ENCODE measurements at places on chromosomes 13 and 19.

DNA sequence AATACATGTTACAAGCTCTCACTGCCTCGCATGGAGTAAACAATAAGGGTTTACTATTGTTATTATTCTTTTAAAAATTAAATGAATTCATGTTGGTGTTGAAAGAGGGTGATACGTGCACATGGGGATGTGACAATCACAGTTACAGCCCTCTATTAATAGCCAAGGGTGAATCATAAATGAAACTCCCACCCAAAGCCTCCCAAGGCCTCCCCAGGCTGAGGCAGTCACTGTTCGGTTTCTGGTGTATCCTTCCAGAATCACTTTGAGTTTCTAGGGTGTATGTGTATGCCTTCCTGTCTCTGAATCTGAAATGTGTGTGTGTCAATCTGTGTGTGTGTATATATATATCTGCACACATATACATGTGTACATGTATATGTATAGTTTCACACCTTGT, 73.4 kb downstream of the AKAP11 start:
- H3K36me3 ChIP-seq: no peaks in the 10 kb centered on the region
- no peaks in the 10 kb centered on the region for H3K27me3 ChIP-seq
- no peak overlapping the region for H3K4me3 ChIP-seq
- H3K4me1 ChIP-seq: no peaks in the 10 kb centered on the region
- H3K27ac ChIP-seq: no peak overlapping the region

- no peak overlapping the region for H3K27ac ChIP-seq
- peaks cover 9% of the 10 kb centered on the region for H3K27me3 ChIP-seq
- H3K4me3 ChIP-seq: no peak overlapping the region
- no peaks in the 10 kb centered on the region for H3K36me3 ChIP-seq
- no peak for DNase-seq
Observed at GRCh38 chr13:39597838-39598237, 5.2 kb downstream of the LHFPL6 start.

DNA sequence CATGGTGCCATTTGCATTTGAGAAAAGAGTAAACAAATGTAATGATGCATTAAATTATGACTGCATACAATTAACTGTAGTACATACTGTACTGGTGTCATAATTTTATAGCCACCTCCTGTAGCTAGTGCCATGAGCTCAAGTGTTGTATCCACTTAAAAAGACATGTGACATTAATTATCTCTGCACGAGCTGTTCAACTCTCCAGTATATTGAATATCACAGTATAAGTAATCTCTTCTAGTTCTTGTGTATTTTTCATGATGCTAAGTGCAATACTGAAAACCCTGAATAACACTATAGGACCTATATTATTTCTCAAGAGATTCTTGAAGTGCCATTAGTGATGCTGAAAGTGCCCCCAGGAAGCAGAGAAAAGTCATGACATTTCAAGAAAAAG, 387.3 kb downstream of the PCDH17 start:
- DNase-seq: no peak
- no peaks in the 10 kb centered on the region for H3K4me1 ChIP-seq
- no peaks in the 10 kb centered on the region for H3K27me3 ChIP-seq
- H3K4me3 ChIP-seq: no peak overlapping the region
- no peak overlapping the region for H3K27ac ChIP-seq
- H3K36me3 ChIP-seq: no peaks in the 10 kb centered on the region

DNA sequence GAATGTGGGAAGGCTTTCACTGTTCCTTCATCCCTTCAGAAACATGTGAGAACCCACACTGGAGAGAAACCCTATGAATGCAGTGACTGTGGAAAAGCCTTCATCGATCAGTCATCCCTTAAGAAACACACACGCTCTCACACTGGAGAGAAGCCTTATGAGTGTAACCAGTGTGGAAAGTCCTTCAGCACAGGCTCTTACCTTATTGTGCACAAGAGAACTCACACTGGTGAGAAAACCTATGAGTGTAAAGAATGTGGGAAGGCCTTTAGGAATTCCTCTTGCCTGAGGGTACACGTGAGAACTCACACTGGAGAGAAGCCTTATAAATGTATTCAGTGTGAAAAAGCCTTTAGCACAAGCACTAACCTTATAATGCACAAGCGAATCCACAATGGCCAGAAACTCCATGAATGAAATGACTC, 18.6 kb downstream of the ZNF177 start:
- H3K4me1 ChIP-seq: no peaks in the 10 kb centered on the region
- H3K27me3 ChIP-seq: no peaks in the 10 kb centered on the region
- H3K27ac ChIP-seq: no peak overlapping the region
- no peak overlapping the region for H3K4me3 ChIP-seq
- H3K36me3 ChIP-seq: peaks cover 39% of the 10 kb centered on the region
- no peak for DNase-seq

GRCh38 chr13:70249332-70250064, 141.2 kb upstream of the KLHL1 start:
- H3K27me3 ChIP-seq: no peaks in the 10 kb centered on the region
- no peak overlapping the region for H3K4me3 ChIP-seq
- DNase-seq: no peak
- H3K27ac ChIP-seq: no peak overlapping the region
- no peaks in the 10 kb centered on the region for H3K4me1 ChIP-seq

Measured in T-cell (primary cell).